ENCODE measurements at places on chromosomes 12 and 14.

GRCh38 chr14:101022916-101023435 is 119.5 kb upstream of the RTL1 start:
- DNase-seq: no peak

- no peak for DNase-seq
Observed at GRCh38 chr12:67637718-67638117, 10.8 kb upstream of the DYRK2 start.

GRCh38 chr12:61385771-61386170 is 874.4 kb upstream of the USP15 start:
- DNase-seq: peak; percentile 69

GRCh38 chr14:25833341-25834126 is 764.3 kb downstream of the NOVA1 start:
- DNase-seq: peak; percentile 28

Data from fibroblast of skin of scalp (primary cell).